ENCODE measurements at places on chromosomes 3 and 15.

- no peak for DNase-seq
Measured at GRCh38 chr15:28886431-28887338, 911 bp downstream of the APBA2 start.

DNA sequence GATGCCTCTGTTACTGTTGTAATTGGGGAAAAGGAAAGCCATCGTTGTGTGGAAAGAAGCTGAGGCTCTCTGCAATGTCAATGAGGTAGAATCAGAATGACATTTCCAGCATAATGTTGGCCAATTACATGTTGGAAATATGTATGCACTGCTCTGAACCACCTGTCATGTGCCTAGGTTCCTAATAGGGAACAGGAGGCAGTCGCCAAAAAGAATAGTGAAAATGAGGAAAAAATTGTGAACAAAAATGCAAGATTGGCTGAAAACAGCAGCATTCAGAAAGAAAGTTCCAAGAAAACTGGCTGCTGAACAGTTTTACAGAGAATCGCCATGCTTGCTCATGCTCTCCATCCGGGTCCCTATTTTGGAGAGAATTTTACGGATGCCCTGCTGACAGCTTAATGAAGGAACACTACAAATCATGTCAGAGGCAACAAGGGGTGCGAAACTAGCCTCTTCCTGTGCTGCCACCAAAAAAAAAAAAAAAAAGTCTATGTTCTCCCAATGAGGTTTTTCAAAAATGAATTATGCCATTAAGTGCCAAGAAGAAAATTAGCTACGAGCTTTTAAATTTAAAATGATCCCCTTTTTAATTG lies 305.9 kb upstream of the ARRDC4 start:
- DNase-seq: no peak

DNA sequence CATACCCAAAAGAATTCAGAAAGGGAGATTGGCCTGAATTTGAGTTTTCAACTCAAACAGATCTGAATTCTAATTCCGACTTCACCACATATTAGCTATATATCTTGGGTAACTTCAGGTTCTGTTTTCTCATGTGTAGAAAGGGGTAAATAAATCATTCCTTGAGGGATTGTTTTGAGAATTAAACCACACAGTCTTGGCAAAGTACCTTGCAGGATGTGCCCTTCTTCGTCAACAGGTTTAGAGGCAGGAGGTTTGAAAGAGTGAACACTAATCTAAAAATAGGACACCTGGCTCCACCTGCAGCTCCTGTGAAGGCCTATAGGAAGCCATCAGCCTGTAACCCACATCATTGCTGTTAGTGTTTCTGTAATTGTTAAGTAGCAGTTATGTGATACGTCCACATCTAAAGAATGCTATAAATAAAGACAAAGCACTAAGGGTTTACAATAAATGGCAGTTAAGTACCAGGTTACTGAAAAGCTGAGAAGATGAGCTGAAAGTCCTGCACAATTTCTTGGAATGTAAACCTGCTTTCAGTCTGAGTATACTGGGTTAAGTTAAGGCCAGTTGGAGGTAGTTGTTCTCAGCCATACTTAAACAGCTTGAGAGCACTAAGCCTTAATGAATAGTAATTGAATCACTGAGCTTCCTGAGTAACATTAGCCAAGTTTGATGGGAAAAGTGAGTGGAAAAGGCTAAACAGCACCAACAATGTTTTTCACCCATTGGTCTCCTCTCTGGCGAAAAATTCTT lies 6.0 kb downstream of the CCDC80 start:
- DNase-seq: no peak

DNA sequence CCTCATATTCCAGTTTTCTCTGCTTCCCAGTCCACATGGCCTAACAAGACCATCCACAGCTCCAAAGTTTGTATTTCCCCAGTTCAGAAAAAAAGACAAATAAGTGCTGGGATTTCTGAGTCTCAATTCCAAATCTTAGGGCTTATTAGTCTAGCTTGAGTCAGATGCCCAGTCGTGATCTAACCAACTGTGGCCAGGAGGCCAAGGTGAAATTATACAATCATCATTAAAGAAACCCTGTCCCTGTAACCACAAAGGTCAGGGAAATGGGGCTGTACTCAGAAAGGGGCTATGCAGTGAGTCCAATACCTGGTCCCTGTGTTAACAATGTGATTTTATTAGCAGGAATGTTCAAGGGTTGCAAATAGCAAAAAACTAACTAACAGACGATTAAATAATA lies 40.5 kb upstream of the MITF start:
- no peak for DNase-seq

DNA sequence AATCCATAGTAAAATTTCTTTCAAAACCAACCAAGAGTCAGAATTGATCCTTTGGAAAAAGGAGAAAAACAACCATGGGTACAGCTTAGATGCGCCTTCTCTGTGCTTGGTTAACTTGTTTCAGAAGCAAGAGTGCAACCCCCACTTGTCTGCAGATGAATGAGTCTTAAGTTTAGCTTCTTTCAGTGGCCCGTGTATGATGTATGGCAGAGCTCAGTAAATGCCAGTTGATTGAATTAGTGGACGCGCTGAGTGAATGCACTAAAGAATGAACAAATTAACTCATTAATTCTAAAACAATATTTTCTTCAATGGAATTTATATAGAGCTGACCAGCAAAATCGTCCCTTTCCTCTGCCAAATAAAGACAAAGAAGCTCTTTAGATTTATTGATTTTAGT lies 67.0 kb upstream of the ARHGEF3 start:
- DNase-seq: no peak

- DNase-seq: no peak
Measured at GRCh38 chr3:98705694-98706093, 57.4 kb upstream of the ST3GAL6 start.

GRCh38 chr3:171388527-171388926 lies 71.7 kb downstream of the TNIK start:
- no peak for DNase-seq

GRCh38 chr3:175913286-175913685 lies 1054.2 kb downstream of the NAALADL2 start:
- DNase-seq: no peak

DNA sequence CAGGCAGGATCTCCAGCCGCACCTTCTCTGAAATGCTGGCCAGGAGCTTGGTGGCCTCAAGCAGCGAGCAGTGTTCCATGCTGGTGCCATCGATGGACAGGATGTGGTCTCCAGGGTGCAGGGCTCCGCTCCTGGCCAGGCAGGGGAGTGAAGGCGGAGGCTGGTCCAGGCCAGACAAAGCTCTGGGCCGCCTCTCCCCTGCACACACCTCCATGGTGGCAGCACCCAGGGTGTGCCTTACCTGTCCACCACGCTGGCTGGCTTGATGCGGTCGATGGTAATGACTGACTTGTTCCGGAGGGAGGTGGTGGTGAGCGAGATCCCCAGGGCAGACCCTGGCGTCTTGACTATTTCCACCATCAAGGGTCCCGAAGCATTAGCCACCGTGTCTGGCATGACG lies 20.0 kb downstream of the GRIP2 start:
- no peak for DNase-seq

GRCh38 chr3:177811835-177812234 lies 614.6 kb upstream of the TBL1XR1 start:
- DNase-seq: no peak

- no peak for DNase-seq
Measured at GRCh38 chr3:171548917-171549316, 88.7 kb upstream of the TNIK start.

Data from HAP-1 (cell line).